ENCODE measurements at places on chromosomes 7 and 10.

- no peak overlapping the region for H3K27ac ChIP-seq
- H3K36me3 ChIP-seq = no peaks in the 10 kb centered on the region
- no peak for DNase-seq
- H3K4me1 ChIP-seq = no peaks in the 10 kb centered on the region
- no peak overlapping the region for H3K4me3 ChIP-seq
Measured at GRCh38 chr7:26675143-26675887, 189.1 kb downstream of the SKAP2 start.

- no peaks in the 10 kb centered on the region for H3K4me1 ChIP-seq
- DNase-seq = no peak
- H3K36me3 ChIP-seq = no peaks in the 10 kb centered on the region
- no peaks in the 10 kb centered on the region for H3K27me3 ChIP-seq
Measured at GRCh38 chr10:47349516-47349915, 1.4 kb downstream of the RBP3 start.

- H3K4me3 ChIP-seq = peak overlapping the region; percentile 89
- H3K36me3 ChIP-seq = no peaks in the 10 kb centered on the region
- H3K27me3 ChIP-seq = no peaks in the 10 kb centered on the region
- H3K4me1 ChIP-seq = peaks cover 38% of the 10 kb centered on the region
- H3K27ac ChIP-seq = peak overlapping the region; percentile 98
Measured at GRCh38 chr7:123747620-123748141, 1.1 kb downstream of the WASL start.

DNA sequence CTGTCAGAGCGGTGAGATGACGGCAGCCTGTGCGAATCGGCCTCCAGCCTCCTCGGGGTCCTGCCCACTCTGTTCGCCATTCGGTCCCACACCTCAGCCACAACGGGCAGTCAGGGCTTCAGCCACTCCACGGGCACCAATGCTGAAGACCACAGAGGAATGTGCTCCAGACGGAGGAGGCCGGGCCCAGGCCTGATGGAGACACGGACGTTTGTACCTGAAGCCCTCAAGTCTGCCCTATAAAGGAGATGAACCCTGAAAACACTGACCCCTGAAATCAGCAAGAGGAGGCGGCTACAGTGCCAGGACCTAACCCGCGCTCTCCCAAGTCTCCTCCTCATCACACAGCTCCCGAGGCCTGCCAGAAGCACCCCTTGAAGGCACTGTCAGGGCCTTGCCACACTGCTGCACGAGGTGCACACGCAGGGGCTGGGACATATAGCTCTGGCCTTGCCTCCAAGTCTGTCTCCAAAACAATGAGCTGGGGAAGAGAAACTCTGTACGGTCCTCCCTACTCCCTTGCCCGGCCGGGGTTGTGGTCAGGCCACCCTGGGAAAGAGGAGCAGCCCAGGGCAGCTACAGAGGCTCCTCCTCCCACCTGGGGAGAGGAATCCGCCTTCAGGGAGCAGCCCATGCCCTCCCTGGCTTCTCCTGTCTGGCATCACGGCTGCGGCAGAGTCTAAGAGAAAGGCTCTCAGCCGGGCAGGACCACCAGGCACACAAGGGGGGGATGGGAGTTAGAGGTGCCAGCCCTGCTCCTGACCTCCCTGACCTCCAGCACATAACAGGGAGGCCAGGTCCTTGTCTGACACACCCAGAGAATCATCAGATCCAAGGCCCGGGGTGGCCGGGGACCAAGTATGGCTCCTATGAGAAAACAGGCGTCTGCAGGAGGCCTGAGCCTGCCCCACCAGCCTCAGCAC lies 310.1 kb downstream of the PTPRN2 start:
- DNase-seq = no peak
- H3K36me3 ChIP-seq = no peaks in the 10 kb centered on the region
- no peaks in the 10 kb centered on the region for H3K27me3 ChIP-seq
- H3K4me1 ChIP-seq = no peaks in the 10 kb centered on the region
- H3K4me3 ChIP-seq = no peak overlapping the region

DNA sequence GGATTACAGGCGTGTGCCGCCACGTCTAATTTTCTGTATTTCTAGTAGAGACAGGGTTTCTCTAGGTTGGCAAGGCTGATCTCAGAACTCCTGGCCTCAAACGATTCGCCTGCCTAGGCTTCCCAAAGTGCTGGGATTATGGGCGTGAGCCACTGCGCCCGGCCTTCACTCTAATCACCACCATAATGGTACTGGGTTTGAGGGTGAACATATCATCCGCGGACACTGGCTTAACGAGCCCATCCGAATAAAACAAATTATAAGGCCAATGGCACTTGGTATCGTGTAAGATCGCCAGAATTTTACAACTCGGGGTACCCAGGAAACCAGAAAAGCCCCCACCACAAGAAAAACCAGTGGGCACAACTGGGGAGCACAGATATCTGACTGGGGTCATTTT lies 580 bp downstream of the FAM200A start:
- peaks cover 9% of the 10 kb centered on the region for H3K4me1 ChIP-seq
- DNase-seq = no peak
- H3K27me3 ChIP-seq = no peaks in the 10 kb centered on the region
- peak overlapping the region; percentile 98 for H3K4me3 ChIP-seq
- H3K27ac ChIP-seq = peak overlapping the region; percentile 84

DNA sequence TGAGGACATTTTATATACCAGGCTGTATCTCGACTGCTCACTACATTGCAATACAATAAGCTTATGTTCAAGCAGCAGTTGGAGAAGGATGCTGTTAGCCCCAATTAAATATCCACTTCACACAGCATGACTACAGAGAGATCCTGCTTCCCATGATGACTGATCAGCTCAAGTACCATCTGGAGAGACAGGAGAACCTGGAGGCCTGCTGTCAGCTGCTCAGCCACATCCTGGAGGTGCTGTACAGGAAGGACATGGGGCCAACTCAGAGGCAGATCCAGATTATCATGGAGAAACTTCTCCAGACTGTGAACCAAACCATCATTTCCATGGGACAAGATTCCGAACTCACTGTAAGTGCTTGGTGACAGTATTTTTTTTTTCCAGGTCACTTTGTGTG lies 22.5 kb downstream of the RNF133 start:
- no peak overlapping the region for H3K27ac ChIP-seq
- DNase-seq = no peak
- no peak overlapping the region for H3K4me3 ChIP-seq
- H3K36me3 ChIP-seq = no peaks in the 10 kb centered on the region
- H3K27me3 ChIP-seq = no peaks in the 10 kb centered on the region

GRCh38 chr7:155363146-155363539 lies 65.5 kb downstream of the INSIG1 start:
- H3K27ac ChIP-seq = no peak overlapping the region
- no peaks in the 10 kb centered on the region for H3K27me3 ChIP-seq

GRCh38 chr10:96338279-96338925 lies 20.4 kb downstream of the OPALIN start:
- H3K27ac ChIP-seq = no peak overlapping the region
- H3K4me3 ChIP-seq = no peak overlapping the region
- no peaks in the 10 kb centered on the region for H3K36me3 ChIP-seq
- no peak for DNase-seq
- no peaks in the 10 kb centered on the region for H3K27me3 ChIP-seq
- H3K4me1 ChIP-seq = no peaks in the 10 kb centered on the region

GRCh38 chr7:141263983-141264382 lies 190.1 kb downstream of the TMEM178B start:
- H3K4me1 ChIP-seq = no peaks in the 10 kb centered on the region
- no peaks in the 10 kb centered on the region for H3K36me3 ChIP-seq
- no peak for DNase-seq
- H3K27me3 ChIP-seq = no peaks in the 10 kb centered on the region
- H3K27ac ChIP-seq = no peak overlapping the region
- H3K4me3 ChIP-seq = no peak overlapping the region

GRCh38 chr10:31935678-31936077 lies 7.0 kb upstream of the ARHGAP12 start:
- no peaks in the 10 kb centered on the region for H3K36me3 ChIP-seq
- H3K4me3 ChIP-seq = no peak overlapping the region
- H3K27ac ChIP-seq = no peak overlapping the region
- no peak for DNase-seq

All from testis (tissue), 5 donors.